ENCODE measurements at places on chromosomes 4 and X.

- DNase-seq: no peak
Observed at GRCh38 chr4:41241919-41242318, 14.8 kb upstream of the UCHL1 start.

GRCh38 chr4:5101571-5101970 lies 50.3 kb downstream of the STK32B start:
- no peak for DNase-seq

DNA sequence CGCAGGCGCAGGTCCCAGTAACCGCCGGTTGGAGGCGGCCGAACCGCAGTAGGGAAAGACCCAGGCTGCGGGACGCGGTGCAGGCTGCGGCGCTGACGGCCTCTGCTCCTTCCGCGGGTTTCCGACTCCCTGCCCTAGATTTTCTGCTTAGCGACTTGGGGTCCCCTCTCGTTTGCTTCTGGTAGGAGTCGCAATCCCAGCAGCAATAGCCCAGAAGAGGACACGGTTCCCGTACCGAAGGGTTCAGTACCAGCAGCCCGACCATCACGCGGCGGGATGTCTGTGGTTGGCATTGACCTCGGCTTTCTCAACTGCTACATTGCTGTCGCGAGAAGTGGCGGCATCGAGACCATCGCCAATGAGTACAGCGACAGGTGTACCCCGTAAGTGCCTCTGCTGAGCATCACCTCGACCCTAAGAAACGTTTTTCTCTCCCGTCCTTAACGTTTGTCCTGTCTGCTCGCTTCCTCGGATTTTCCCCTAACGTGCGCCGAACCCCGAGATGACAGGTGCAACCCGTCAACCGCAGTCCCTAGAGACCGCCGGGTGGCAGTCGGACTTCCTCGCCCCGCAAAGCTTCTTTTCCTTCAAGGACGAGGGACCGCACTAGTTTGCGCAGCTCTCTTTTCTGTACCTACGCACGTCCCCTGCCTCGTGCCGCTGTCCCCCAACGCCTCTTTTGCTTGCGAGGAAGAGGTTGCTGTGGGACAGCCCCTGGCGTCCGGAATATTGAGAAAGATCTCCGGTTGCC lies at the start of gene HSPA4L:
Gene HSPA4L, plus strand, starts transcription at position 48 of the 751 bp plus-strand sequence. Its CDS starts 229 bp downstream, at position 277.
- DNase-seq: no peak

GRCh38 chr4:123892368-123892976 lies 495.9 kb downstream of the SPRY1 start:
- DNase-seq: no peak
